ENCODE measurements at places on chromosomes 12 and 14.

- no peak for DNase-seq
Measured at GRCh38 chr12:92570056-92570753, 132.6 kb upstream of the PLEKHG7 start.

- DNase-seq: peak; percentile 55
Measured at GRCh38 chr12:132222096-132222807, 78.0 kb downstream of the NOC4L start.

DNA sequence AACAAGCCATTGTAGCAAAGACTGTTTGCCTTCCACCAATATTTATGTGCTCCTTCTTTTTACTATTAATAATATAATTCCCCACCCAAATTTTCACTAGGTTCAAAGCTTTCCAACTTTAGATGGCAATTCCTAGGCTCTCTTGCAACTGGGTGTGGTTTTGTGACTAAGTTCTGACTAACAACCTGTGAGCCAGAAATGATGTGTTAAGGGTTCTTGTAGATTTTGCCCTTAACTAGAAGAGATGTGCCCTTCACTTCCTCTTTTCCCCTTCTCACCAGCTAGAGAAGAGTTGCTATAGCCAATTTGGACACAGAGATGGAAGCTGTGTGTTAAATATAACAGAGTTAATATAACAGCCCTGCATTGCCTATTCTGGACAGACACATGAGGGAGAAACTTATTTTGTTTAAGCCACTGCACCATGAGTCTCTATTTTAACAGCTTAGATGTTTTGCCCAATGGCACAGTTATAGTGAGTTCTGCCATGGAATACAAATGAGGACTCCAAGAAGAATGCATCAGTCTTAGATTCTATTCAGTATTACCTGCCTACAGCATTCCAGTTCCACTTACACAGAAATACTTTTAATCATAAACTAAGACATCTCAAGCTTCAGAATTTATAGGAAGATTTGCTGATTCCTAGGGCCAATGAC lies 216.2 kb downstream of the DUSP6 start:
- no peak for DNase-seq

DNA sequence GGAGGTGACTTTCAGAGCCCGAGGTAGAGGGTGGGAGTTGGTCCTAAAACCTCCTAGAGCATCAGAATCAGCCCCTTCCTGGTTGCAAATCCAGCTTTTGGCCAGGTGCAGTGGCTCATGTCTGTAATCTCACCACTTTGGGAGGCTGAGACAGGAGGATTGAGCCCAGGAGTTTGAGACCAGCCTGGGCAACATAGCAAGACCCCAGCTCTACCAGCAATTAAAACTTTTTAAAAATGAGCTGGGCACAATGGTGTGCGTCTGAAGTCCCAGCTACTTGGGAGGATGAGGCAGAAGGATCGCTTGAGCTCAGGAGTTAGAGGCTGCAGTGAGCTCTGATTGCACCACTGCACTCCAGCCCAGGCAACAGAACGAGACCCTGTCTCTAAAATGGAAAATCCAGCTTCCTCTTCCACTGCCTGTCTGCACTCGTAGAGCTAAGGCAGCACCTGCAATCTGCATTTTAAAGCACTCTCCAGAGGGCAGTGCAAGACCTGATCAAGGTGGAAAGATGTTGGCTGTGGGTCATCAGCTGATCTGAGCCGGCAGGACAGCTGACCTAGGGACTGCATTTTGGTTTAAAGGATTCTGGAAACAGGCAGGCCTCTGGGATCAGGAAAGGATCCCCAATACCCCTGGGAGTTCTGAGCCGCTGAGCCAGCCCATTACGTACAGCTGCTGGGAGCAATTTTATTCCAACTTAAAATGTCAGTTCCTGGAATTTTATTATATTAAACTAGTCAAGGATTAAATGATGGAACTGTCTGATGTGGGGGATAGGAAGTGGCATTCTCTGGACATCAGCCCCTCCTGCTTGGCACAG lies 1.8 kb upstream of the TESC start:
- DNase-seq: no peak

DNA sequence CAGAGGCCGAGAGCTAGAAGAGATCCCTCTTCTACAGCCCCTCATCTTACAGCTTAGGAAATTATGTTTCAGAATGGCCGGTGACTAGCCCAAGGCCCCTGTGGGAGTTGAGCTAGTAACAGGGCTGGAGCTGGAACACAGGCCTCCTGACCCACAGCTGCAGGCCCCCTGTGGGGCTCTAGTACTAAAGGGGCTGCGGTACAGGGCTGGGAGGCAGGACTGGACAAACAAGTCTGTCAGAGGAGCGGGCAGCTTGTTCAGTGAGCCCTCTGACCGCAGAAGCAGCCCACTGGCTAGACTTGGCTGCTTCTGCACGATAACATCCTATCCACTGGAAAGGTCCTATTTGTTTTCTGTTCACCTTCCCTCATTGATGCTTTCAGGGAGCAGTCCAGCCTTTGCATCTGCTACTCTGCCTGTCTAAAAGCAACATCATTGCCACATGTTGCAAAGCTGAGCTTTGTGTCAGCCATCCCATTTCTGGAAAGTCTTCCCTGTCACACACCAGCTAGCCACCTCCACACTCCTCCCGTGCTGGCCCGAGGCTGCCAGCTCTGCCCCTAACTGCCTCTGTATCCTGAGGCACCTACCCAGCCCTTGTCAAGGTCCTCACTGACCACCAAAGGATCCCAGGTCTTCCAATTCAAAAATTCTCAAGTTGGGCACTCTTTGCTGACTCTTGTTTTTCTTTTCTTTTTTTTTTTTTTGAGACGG lies 10.2 kb downstream of the PSMC1 start:
- no peak for DNase-seq

DNA sequence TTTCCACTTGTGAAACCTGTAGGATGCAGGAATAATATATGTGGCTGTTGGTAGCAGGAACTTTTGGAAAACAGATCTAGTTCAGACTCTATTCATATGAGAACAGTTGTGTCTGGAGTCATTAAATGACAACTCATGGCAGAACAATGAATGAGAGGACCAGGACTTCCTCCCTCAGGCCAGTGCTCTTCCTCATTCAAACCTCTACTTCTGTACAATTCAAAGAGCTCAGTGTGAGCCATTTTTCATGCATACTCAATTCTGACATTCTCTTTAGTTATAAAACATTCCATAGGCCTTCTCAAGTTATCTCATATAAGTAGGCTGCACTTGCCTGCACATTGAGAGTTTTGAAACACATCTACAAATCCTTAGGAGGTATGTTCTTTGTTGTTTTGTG lies 1526.6 kb upstream of the FLRT2 start:
- DNase-seq: no peak

GRCh38 chr12:15956413-15957185 lies 45.5 kb downstream of the DERA start:
- DNase-seq: no peak

DNA sequence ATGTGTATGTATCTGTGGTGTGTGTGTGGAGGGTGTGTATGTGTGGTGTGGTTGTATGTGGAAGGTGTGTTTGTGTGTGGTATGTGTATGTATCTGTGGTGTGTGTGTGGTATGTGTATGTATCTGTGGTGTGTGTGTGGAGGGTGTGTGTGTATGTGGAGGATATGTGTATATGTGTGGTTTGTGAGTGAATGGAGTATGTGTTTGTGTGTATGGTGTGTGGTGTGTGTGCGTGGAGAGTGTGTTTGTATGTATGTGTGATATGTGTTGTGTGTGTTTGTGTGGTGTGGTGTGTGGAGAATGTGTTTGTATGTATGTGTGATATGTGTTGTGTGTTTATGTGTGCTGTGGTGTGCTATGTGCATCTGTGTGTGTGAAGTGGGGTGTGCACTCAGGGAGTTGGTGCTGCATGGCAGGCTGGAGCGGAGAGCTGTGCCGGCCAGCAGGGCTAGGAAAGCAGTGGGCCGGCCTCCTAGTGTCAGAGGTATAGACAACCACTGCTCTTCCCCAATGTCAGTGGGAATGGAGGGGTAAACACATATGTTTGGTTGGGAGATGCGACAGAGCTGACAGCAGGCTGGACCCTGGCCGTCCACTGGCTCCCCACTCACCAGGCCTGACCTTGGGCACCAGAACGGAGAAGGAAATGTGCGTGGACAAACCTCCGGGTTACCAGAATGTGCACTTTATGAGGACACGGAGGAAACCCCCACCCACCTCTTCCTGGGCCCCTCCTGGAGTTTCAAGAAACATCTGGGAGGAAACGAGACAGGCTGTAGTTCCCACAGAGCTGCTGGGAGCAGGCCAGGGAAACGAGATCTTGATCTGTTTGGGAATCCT lies 60.7 kb downstream of the CLMN start:
- DNase-seq: no peak

DNA sequence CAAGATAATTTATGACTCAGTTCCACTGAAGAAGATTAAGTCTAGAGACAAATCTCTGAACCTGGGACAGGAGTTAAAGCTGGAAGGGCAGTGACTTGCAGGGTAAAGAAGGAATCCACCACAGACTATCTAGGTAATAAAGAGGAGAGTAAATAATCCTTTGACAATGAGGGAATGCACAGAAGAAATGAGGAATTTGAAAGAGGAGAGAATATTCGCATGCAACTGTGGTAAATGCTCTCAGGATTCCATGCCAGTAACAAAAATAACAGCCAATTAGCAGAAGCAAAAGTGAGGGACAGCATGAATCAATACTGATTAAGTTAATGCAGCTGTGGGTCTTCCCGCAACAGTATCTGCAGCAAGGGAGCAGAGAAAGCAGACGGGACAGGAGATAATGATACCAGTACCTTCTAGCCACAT lies 77.0 kb downstream of the KITLG start:
- DNase-seq: no peak

- no peak for DNase-seq
Measured at GRCh38 chr12:30308010-30308717, 387.5 kb downstream of the IPO8 start.

DNA sequence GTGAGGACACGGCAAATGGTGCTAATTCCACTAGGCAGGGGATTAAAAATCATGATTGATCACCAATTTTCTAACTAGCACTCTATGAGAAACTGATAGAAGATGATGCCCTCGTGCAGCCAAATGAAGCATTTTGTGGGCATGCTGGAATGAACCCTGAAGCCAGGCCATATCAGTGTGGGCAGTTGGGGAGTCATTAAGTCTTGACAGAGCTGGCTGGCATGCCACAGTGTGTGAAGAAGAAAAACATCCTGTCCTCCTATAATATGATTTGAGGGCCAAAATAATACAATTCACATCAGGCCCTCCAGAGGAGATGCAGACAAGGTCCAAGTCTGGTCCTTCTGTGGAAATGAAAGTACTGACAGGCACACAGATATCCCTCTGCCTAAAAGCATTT lies 107.1 kb downstream of the TMTC1 start:
- no peak for DNase-seq

DNA sequence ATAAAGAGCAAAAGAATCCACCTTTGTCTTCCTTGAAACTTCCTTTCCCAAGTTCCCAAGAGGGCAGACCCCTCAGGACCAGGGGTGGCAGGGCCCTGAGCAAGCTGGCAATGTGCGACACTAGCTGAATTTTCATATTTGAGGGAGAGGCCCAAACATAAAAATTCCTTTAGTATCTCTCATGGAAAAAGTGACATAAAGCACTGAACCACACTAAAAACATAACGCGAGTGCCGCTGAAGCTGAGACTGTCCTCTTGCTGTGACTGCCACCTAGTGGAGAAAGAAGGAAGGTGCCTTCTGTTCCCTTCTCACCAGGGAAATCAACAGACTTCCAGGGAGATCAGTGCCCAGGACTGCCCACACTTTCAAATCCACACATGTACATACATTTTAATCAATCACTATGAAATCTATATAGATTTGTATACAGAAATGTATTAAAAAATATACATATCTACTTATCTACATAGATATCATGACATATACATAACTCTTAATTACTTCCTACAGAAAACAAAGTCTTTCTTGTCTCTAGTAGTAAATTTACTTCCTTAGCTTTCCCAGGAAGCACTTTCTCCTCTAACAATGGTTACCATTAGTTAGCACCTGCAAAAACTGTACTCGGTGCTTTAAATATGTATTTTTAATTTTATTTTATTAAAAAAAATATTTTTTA lies 53.8 kb downstream of the SSH1 start:
- DNase-seq: no peak
